ENCODE measurements at places on chromosomes 13 and 19. TPM values are rescaled to one million over a fixed set of nuclear protein-coding genes. Genes with fewer than 3 reads are reported as not detected.

GRCh38 chr13:79352107-79352506 lies 53.9 kb downstream of the RBM26 start:
- no peak overlapping the region for H3K4me3 ChIP-seq
- no peaks in the 10 kb centered on the region for H3K27me3 ChIP-seq
- peaks cover 4% of the 10 kb centered on the region for H3K36me3 ChIP-seq

- H3K4me3 ChIP-seq, result peak overlapping the region; percentile 85
- peak overlapping the region; percentile 98 for H3K27ac ChIP-seq
- no peaks in the 10 kb centered on the region for H3K27me3 ChIP-seq
- H3K4me1 ChIP-seq, result peaks cover 51% of the 10 kb centered on the region
These were observed 22.5 kb downstream of the LGALS16 start for GRCh38 chr19:39677961-39678889.

- H3K27me3 ChIP-seq, result no peaks in the 10 kb centered on the region
- H3K27ac ChIP-seq, result peak overlapping the region; percentile 9
- no peak for DNase-seq
- H3K4me1 ChIP-seq, result peaks cover 18% of the 10 kb centered on the region
These were observed 12.9 kb downstream of the CYTH2 start for GRCh38 chr19:48481846-48482639.

The PPM1N gene
- 6.7 TPM for total RNA-seq

DNA sequence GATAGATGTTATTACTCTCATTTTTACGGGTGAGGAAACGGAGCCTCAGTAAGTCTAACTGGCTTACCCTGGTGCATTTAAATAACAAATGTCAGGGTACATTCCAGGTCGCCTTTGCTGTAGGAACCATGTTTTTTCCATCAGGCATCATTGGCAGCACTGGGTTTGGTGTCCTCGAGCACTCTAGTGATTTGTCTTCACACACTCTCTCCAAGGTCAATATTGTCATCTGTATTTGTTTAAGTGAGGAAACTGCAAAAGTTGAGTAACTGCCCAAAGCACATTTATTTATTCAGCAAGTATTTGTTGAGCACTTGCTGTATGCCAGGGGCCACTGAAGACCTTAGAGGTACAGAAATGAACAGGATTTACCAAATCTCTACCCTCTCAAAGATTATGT lies 78.6 kb downstream of the DCT start:
- peaks cover 8% of the 10 kb centered on the region for H3K27me3 ChIP-seq
- peaks cover 8% of the 10 kb centered on the region for H3K4me1 ChIP-seq
- no peak for DNase-seq
- no peak overlapping the region for H3K4me3 ChIP-seq

The VAV1 gene
- total RNA-seq, result 111 TPM

DNA sequence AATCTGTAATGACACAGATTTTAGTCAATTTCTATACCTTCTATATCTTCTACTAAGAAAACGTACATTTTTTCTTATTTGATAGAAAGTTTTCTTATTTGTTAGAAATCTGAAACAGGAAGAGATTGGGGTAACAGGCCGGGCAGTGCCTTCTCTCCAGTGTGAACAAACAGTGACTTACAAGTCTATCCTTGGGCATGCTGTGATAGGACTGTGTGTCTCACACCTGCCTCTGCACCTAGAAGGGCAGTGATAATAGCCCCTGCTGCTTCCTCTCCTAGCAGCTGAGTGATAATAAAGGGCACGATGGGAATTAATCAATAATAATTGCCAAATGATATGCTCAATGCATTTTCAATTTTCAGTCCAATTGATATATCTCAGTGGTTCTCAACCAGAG lies 1.4 kb downstream of the TMEM272 start:
- DNase-seq, result no peak
- peaks cover 1% of the 10 kb centered on the region for H3K36me3 ChIP-seq
- peaks cover 15% of the 10 kb centered on the region for H3K27me3 ChIP-seq
- no peak overlapping the region for H3K4me3 ChIP-seq

The PSG6 gene
- not detected for total RNA-seq

DNA sequence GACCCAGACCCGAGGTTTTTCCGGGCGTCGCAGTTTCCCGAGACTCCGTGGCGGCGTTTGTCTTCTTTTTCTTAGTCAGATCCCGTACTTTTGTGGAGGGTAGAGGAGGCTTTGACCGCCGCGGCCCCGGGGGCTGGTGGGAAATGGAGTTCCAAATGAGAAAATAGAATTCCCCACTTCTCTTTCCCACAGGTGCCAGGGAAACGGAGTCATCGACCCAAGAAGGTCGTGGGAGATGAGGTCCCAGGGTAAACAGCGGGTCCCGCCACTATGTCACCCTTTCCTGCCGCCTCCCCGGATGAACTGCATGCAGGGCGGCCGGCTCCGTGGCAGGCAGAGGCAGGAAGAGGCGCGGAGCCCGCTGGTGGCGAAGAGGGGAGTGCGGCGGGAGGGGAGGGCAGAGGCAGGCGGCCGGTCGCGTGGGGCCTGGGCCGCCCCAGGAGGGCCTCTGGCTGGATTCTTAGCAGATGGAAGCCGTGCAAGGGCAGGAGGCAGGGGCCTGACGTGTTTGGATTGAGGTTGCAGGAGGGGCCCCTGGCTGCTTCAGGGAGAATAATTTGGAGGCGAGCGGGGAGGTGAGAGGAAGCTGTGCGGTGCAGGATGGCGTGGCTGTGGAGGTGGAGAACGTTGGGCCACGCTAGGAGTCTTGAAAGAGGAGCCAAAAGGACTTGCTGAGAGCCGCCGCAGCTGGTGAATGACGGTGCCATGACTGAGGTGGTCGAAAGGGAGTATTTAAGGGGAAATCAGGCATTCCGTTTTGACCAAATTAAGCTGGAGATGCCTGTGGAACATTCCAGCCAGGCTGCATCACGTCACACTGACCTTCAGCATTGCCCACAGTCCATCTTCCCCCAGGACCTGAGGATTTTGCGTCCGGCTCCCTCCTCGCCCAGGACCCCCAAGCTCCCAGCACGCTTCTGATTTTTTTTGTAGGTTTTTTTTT lies 11.7 kb downstream of the CYTH2 start:
- no peak overlapping the region for H3K27ac ChIP-seq
- no peaks in the 10 kb centered on the region for H3K36me3 ChIP-seq
- H3K27me3 ChIP-seq, result no peaks in the 10 kb centered on the region
- peaks cover 18% of the 10 kb centered on the region for H3K4me1 ChIP-seq
- peak; percentile 64 for DNase-seq

GRCh38 chr13:64073203-64073602 lies 2657.6 kb upstream of the PCDH20 start:
- H3K27ac ChIP-seq, result no peak overlapping the region
- no peak for DNase-seq
- H3K27me3 ChIP-seq, result no peaks in the 10 kb centered on the region

- H3K27ac ChIP-seq, result no peak overlapping the region
- peak; percentile 74 for DNase-seq
- no peak overlapping the region for H3K4me3 ChIP-seq
- peaks cover 23% of the 10 kb centered on the region for H3K4me1 ChIP-seq
These were observed 3.7 kb upstream of the ARHGAP45 start for GRCh38 chr19:1063030-1063908.

GRCh38 chr13:102972191-102972590 lies 94.0 kb downstream of the SLC10A2 start:
- no peak for DNase-seq
- no peak overlapping the region for H3K27ac ChIP-seq
- H3K4me3 ChIP-seq, result no peak overlapping the region
- H3K27me3 ChIP-seq, result peaks cover 14% of the 10 kb centered on the region

DNA sequence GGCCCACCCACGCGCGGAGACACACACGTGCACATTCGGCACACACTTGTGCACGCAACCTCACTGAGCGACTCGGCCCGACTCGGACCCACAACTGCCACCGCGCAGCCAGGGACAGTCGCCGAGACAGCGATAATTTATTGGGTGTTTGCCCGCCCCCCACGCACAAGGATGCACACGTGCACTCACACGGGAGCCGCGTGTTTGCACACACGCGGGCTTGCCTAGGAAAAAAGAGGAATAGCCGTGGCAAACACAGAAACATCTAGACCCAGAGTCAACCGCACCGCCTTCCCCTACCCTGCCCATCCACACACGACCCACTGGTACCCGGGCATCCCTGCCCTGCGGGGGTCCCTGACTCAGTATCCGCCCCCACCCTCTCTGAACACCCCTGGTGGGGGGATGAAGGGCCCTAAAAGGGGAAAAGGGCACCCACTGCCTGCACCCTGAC lies 1.1 kb upstream of the SSBP4 start:
- H3K27me3 ChIP-seq, result peaks cover 34% of the 10 kb centered on the region
- no peaks in the 10 kb centered on the region for H3K36me3 ChIP-seq
- peak overlapping the region; percentile 88 for H3K4me3 ChIP-seq
- DNase-seq, result peak; percentile 50

DNA sequence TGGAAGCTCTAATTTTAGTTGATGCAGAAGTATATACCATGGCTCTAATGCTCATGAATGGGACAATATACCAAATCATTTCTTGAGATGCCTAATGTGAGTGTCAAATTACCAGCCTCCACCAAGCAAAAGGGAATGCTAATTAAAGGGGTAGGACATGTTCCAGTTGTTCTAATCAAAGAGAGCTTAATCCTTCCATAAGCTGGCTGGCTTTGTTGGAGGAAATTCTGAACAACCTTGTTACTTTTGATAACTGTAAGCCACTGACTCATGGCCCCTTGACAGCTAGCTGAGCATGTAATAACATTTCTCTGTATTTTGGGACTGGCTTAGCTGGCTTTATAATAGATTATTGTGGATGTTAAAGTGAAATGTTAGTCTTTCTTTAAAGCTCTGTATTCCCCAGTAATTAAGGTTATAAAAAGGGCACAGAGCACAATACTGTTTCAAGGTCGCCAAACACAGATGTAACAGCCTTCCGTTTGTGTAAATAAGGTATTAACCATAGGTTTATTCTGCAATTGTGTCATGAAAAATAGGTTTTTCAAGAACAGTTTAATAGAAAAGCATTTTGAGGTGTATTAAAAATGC lies 1194.0 kb downstream of the PCDH9 start:
- no peaks in the 10 kb centered on the region for H3K36me3 ChIP-seq
- H3K27me3 ChIP-seq, result no peaks in the 10 kb centered on the region
- no peak overlapping the region for H3K4me3 ChIP-seq
- no peak overlapping the region for H3K27ac ChIP-seq
- H3K4me1 ChIP-seq, result no peaks in the 10 kb centered on the region

- H3K27me3 ChIP-seq, result no peaks in the 10 kb centered on the region
- H3K4me1 ChIP-seq, result peaks cover 14% of the 10 kb centered on the region
- no peaks in the 10 kb centered on the region for H3K36me3 ChIP-seq
- no peak overlapping the region for H3K27ac ChIP-seq
- no peak for DNase-seq
These were observed 5.5 kb upstream of the RLN3 start for GRCh38 chr19:14022469-14022868.

- peaks cover 31% of the 10 kb centered on the region for H3K4me1 ChIP-seq
- no peaks in the 10 kb centered on the region for H3K27me3 ChIP-seq
- peak overlapping the region; percentile 79 for H3K27ac ChIP-seq
- H3K36me3 ChIP-seq, result peaks cover 9% of the 10 kb centered on the region
- DNase-seq, result peak; percentile 49
These were observed 113.9 kb downstream of the CRYL1 start for GRCh38 chr13:20411638-20412342.

DNA sequence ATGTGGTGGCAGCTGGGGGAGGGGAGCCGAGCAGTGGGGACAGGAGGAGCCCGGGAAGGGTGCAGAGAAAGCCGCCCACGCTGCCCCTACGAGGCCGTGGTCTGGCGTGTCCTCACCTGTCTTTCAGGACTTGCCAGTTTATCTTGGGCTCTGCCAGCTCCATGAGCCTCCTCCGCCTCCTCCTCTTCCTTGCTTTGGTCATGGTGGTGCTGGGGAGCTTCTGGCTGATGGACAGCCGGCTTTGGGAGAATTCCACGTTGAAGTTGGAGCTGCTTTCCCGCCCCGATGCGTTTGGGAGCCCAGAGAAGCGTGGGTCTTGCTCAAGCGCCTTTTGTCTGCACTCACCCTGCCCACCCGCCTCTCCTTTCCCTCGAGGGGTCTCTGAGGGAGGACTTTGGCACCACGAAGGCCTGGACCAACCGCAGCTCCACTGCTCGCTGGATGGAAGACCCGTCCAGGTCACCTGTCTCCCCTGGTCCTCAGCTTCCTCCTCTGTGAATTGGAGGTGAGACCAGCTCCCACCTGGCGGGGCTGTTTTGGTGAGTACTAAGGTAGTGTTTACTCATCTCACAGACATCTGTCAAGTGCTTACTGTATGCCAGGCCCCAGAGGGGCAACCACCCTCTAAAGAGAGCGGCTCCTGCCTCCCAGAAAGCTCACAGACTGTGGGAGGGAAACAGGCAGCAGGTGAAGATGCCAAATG lies 29.7 kb upstream of the MIER2 start:
- H3K27ac ChIP-seq, result no peak overlapping the region
- peaks cover 4% of the 10 kb centered on the region for H3K4me1 ChIP-seq
- H3K4me3 ChIP-seq, result no peak overlapping the region
- H3K27me3 ChIP-seq, result peaks cover 13% of the 10 kb centered on the region

DNA sequence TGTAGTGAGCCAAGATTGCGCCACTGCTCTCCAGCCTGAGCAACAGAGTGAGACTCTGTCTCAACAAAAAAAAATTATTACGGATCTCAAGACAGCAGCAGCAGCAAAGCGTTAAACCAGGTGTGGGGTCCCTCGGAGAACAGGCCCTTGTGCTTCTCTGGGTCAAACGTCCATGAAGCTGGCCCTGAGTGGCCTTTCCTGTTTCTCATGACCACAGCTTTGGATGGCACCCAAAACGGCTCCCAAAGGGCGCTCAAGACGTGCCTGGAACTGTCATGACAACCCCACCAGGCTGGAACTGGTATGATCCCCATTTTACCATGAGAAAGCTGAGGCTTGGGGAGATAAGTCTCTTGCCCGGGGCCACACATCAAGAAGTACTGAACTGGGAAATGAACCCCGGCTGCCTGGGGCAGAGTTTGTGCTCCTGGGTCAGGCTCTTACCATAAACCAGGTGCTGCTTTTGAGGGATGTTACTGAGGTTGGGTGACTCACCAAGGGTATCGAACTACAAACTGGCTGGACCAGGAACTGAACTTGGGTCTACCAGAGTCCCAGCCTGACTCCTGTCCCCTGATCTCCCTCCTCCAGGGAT lies 11.6 kb upstream of the SAMD1 start:
- no peaks in the 10 kb centered on the region for H3K27me3 ChIP-seq
- no peak overlapping the region for H3K4me3 ChIP-seq
- H3K4me1 ChIP-seq, result no peaks in the 10 kb centered on the region
- no peak for DNase-seq

DNA sequence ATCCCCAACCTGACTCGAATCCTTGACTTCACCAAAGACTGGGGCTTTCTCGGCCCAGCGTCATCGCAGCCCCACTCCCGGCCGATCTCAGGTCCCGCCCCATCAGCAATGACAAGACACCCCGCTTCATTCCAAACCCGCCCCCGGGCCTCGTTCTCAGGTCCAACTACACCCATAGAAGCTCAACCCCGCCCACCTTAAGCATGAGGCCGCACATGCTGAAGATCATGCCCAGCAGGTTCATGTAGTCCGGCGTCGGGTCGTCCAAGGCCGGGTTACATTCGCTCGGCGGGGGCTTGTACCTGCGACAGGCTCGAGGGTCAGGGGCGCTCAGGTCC lies 2.3 kb downstream of the WDR83 start:
- H3K27me3 ChIP-seq, result no peaks in the 10 kb centered on the region
- peaks cover 13% of the 10 kb centered on the region for H3K36me3 ChIP-seq
- H3K4me3 ChIP-seq, result peak overlapping the region; percentile 93
- DNase-seq, result peak; percentile 62
- peaks cover 61% of the 10 kb centered on the region for H3K4me1 ChIP-seq

- DNase-seq, result no peak
- peaks cover 7% of the 10 kb centered on the region for H3K27me3 ChIP-seq
- no peak overlapping the region for H3K27ac ChIP-seq
These were observed 344.5 kb upstream of the TMTC4 start for GRCh38 chr13:101019126-101019525.

Measured in activated T-cell treated with anti-CD3 and anti-CD28 coated beads, Interleukin-2, amount 50 U/mL, for 72 hours (primary cell).